ENCODE measurements at places on chromosomes 2 and 18. TPM values are rescaled to one million over a fixed set of nuclear protein-coding genes. Genes with fewer than 3 reads are reported as not detected.

FBXO15 gene
- polyA plus RNA-seq, result 0.60 TPM

DLGAP1 gene
- polyA plus RNA-seq, result 2.0 TPM

DSC3 gene
- polyA plus RNA-seq, result 0.83 TPM

OTOF gene
- polyA plus RNA-seq, result 29.6 TPM

EFEMP1 gene
- polyA plus RNA-seq, result 44.7 TPM

STK36 gene
- polyA plus RNA-seq, result 34.0 TPM

C2orf66 gene
- 0.47 TPM for polyA plus RNA-seq

ALPP gene
- 0.08 TPM for polyA plus RNA-seq

FBLN7 gene
- 11.6 TPM for polyA plus RNA-seq

KCNG2 gene
- polyA plus RNA-seq, result 0.48 TPM

FHOD3 gene
- polyA plus RNA-seq, result 20.7 TPM

SIX3 gene
- polyA plus RNA-seq, result not detected

MPPE1 gene
- 20.3 TPM for polyA plus RNA-seq

SLC30A3 gene
- polyA plus RNA-seq, result 0.65 TPM

C1QL2 gene
- not detected for polyA plus RNA-seq

COL5A2 gene
- polyA plus RNA-seq, result 524 TPM

LRRTM1 gene
- 0.56 TPM for polyA plus RNA-seq

LDLRAD4 gene
- polyA plus RNA-seq, result 9.8 TPM

AQP12A gene
- not detected for polyA plus RNA-seq

TUBA3D gene
- 0.80 TPM for polyA plus RNA-seq

RNF125 gene
- polyA plus RNA-seq, result 14.4 TPM

SCYGR4 gene
- not detected for polyA plus RNA-seq

KCNG3 gene
- not detected for polyA plus RNA-seq

MYOM1 gene
- 922 TPM for polyA plus RNA-seq

RAB17 gene
- polyA plus RNA-seq, result 1.1 TPM

NPHP1 gene
- polyA plus RNA-seq, result 4.5 TPM

ATG16L1 gene
- 17.1 TPM for polyA plus RNA-seq

KCNE4 gene
- 5.1 TPM for polyA plus RNA-seq

TUBA4A gene
- 131 TPM for polyA plus RNA-seq

HMSD gene
- polyA plus RNA-seq, result not detected

CABYR gene
- polyA plus RNA-seq, result 1.9 TPM

HOXD13 gene
- polyA plus RNA-seq, result not detected

RBM44 gene
- 0.52 TPM for polyA plus RNA-seq

VAMP5 gene
- 33.9 TPM for polyA plus RNA-seq

FAHD2B gene
- polyA plus RNA-seq, result 14.8 TPM

CRYGC gene
- polyA plus RNA-seq, result not detected

MSGN1 gene
- polyA plus RNA-seq, result not detected

SRSF7 gene
- 115 TPM for polyA plus RNA-seq

GPR39 gene
- not detected for polyA plus RNA-seq

KIAA2012 gene
- polyA plus RNA-seq, result 0.13 TPM

SANBR gene
- polyA plus RNA-seq, result 7.8 TPM

ANKRD30B gene
- 0.05 TPM for polyA plus RNA-seq

LGALSL gene
- 23.0 TPM for polyA plus RNA-seq

ZNF638 gene
- polyA plus RNA-seq, result 133 TPM

B3GNT7 gene
- 0.67 TPM for polyA plus RNA-seq

ALK gene
- polyA plus RNA-seq, result 0.13 TPM

HOXD10 gene
- polyA plus RNA-seq, result 0.15 TPM

DSC1 gene
- polyA plus RNA-seq, result 10.2 TPM

RTP5 gene
- polyA plus RNA-seq, result not detected

TSHZ1 gene
- polyA plus RNA-seq, result 23.0 TPM

SYT4 gene
- 0.22 TPM for polyA plus RNA-seq

OSR1 gene
- polyA plus RNA-seq, result 27.7 TPM

ECEL1 gene
- 0.51 TPM for polyA plus RNA-seq

CFAP210 gene
- polyA plus RNA-seq, result 0.15 TPM

OSBPL6 gene
- 6.1 TPM for polyA plus RNA-seq

LAMA3 gene
- polyA plus RNA-seq, result 12.7 TPM

Measured in muscle of back (tissue), 13 donors.